CD4-positive, alpha-beta T cell treated with Interleukin-6 at 100 ng/mL for 8 hours (primary cell): ENCODE measurements at places on chromosomes 7 and 10.

DNA sequence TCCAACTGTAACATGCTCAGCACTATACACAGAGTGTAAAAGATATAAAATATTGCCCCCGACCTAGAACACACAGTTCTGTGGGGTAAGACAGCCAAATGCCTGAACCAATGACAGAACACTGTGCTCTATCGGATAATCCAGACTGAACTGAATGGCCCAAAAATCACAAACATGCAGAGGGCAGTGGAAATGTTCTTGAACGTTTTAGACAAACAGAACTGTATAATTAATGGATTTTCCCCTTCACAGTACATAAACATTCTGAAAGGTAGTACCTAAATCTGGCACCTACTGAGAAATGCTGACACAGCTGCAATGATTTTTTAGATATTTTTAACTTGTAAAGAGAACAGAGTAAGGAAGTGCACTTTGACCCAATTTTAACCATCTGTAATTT is 33.4 kb downstream of the PARD3 start:
- no peak for DNase-seq

GRCh38 chr7:22173685-22174573 is 183.0 kb downstream of the RAPGEF5 start:
- DNase-seq = no peak

DNA sequence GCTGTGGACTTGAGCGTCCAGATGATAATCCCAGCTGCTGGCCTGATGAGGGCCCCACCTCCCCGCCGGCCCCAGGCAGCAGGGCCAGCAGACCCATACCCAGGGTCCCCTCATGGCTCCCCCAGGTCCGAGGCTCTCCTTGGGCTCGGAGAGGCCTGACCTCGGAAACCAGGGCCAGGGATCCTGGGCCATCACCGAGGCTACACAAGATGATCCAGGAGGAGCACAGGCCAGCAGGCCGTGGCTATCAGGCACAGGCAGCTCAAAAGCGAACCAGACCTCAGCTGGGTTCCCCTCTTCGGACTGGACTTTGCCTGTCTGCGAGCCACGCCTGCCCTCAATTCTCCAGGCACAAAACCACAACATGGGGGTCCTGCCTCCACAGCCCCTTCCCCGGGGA is 17.4 kb downstream of the PDGFA start:
- no peak for DNase-seq

- no peak for DNase-seq
Measured at GRCh38 chr7:45699726-45700390, 125.7 kb downstream of the ADCY1 start.

DNA sequence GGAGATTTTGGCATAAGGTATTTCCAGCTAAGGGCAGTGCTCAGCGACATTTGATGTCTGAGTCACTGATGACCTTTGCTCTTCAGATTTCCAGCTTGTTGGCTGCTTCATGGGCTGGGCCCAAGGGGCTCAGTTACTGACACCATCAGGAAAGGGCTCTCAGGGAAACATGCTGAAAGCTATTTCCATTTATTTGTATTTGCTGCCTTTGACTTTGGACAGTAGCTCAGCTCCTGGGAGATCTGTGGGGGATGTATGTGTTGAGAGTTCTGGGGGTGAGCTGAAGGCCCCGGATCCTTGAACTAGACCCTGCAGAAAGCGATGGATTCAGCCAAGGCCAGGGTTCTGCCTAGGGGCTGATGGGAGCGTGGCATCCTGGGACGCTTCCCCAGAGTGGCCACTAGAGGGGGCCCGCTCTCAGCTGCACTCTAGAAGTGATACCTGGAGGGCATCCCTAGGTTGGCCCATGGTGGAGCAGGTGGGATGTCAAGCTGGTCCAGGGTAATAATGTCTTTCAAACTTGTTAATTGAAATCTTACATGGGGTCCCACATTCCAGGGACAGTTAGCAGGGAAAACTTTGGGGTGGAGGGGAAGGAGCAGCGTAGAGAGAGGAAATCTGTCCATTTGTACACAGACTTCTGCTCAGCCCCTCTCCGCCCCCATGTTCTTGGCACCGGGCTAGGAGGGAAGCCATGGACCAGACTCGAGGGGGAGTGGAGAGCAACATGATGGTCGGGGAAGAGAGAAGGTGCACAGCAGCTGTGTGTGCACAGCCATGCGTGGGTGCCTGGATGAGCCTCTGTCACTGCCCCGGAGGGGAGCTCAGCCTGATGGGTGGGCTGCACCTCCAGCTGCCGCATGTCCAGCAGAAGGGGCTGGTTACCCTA is 3.0 kb upstream of the BTBD16 start:
- DNase-seq = peak; percentile 31

DNA sequence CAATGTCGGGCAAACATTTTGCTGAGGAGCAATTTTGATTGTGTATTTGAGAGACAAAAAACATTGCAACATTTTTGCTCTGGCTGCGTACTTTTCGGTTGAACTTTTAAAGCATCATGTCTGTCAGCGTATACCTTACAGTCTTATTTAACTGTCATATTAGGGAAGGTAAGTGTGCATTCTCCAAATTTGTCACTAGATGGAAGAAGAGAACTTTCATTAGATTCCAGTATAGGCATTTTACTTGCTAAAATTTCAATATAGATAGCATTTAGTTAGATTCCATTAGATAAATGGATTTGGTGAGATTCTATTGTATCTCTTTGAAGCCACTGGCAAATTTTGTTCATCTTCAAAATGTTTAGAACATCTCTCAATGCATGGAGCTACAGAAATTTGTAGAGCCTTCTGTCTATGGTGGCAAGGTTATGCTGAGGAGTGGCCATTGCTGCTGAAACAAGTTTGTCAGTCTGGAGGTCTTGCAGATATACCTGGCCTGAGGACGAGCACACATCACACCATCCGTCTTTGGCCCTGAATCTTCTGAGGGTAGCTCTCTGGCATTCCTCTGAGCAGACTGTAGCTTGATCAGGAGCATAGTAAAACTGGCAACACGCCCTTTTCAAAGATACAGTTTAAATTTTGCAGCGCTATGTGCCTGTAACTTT is 437.5 kb upstream of the MBL2 start:
- DNase-seq = no peak

DNA sequence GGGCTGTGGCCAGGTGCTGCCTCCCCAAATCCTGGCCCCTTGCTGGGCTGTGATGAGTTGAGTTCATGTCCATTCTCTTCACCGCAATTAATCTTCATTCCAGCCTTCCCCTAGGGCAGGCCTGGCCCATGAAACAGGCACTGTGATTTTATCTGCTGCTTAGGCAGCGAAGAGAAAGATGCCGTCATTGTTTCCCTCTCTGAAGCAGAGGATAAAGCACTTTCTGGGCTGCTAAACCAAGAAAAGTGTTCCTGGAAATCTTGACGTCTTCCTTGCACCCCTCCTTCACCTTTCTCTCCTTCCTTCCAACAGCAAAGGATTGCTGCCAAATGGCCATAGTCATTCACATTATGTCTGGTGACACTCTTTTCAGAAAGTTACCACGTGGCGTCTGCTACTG is 265.9 kb downstream of the ZEB1 start:
- no peak for DNase-seq

- DNase-seq = no peak
Measured at GRCh38 chr10:62498271-62498670, 124.1 kb downstream of the ZNF365 start.

DNA sequence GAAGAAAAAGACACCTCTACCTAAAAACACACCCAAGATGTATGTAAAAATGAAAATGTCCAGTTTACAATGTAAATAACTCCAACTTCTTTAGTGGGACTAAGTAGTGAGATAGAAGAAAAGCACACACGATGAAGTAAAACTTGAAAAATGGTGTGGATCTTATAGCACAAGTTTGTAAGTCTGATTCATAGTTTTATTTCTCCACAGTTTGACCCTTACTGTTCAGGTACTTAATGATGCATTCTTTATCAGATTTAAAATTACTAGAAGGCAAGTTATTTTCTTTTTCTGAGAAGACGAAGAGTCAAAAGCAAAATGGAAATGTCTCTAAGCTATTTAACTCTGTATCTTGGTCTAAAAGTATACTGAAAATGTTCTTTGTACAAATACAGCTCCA is 6.1 kb downstream of the NAMPT start:
- no peak for DNase-seq

GRCh38 chr10:132113206-132113605 is 47.5 kb downstream of the JAKMIP3 start:
- DNase-seq = no peak

- no peak for DNase-seq
Measured at GRCh38 chr10:125064681-125065492, 95.5 kb downstream of the CTBP2 start.

- DNase-seq = no peak
Measured at GRCh38 chr7:504221-505111, 15.2 kb downstream of the PDGFA start.

DNA sequence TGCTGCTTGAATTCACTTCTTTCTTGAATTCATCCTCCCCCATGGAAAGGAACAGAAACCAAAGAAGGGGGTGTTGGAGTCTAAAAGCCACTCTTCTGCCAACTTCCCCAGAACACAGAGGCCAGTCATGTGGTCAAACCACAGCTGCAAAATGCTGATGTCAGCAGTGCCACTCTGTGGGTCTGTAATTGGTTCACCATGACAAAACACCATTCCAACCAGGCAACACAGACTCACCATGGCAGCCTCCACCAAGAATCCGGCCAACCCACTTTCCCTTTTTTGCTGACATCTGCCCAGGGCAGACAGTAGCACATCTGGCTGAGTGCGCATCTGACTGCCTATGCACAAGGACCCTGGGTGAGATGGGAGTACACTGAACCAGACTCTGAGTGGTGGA is 16.8 kb downstream of the OSBPL3 start:
- DNase-seq = no peak

GRCh38 chr7:101978683-101979082 is 161.3 kb downstream of the CUX1 start:
- DNase-seq = no peak

- DNase-seq = no peak
Measured at GRCh38 chr7:1234049-1234880, 1.6 kb downstream of the UNCX start.

GRCh38 chr7:155998766-155999630 is 186.7 kb upstream of the SHH start:
- no peak for DNase-seq

DNA sequence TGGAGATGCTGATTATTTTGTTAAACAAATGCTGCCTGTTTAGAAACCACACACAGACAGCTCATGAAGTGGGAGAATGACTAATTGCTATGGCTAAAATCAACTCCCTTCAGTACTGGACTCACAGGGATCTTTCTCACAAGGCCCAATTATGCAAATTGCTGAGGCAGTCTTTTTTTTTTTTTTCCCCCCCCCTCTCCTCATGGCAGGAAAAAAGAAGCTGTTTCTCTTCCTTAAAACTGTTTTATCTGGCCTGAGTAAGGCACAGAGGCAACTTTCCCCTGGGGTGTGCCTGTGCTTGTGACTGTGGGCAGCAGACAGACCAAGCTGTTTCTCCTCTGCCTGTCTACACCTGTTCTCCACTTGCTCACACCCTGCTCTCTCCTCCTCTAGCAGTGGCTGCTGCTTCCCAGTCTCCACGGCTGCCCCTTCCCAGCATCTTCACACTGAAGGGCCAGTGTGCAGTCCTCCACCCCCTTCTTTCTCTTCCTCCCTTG is 65.4 kb upstream of the STEAP1B start:
- DNase-seq = no peak

GRCh38 chr10:75076348-75076747 is 35.1 kb upstream of the SAMD8 start:
- DNase-seq = no peak

GRCh38 chr7:2499719-2500430 is 19.7 kb upstream of the LFNG start:
- DNase-seq = no peak

DNA sequence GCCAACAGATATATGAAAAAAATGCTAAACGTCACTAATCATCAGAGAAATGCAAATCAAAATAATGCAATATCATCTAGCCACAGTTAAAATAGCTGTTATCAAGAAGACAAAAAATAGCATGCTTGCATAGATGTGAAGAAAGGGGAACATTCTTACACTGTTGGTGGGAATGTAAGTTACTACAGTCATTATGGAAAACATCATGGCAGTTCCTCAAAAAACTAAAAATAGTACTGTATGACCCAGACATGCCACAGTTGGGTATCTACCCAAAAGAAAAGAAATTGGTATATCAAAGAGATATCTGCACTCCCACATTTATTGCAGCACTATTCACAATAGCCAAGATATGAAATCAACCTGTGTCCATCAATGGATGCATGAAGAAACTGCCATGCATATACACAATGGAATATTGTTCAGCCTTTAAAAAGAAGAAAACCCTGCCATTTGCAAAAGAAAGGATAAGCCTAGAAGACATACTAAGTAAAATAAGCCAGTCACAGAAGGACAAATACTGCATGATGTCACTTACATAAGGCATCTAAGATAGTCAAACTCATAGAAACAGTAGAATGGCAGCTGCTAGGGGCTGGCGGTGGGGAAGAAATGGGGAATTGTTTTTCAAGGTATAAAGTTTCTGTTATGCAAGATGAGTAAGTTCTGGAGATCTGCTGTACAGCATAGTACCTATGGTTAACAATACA is 107.0 kb downstream of the PTPN20 start:
- DNase-seq = no peak

- DNase-seq = no peak
Measured at GRCh38 chr7:106848851-106849442, 16.1 kb upstream of the PIK3CG start.

GRCh38 chr7:31699050-31699449 is 12.0 kb downstream of the PPP1R17 start:
- no peak for DNase-seq

DNA sequence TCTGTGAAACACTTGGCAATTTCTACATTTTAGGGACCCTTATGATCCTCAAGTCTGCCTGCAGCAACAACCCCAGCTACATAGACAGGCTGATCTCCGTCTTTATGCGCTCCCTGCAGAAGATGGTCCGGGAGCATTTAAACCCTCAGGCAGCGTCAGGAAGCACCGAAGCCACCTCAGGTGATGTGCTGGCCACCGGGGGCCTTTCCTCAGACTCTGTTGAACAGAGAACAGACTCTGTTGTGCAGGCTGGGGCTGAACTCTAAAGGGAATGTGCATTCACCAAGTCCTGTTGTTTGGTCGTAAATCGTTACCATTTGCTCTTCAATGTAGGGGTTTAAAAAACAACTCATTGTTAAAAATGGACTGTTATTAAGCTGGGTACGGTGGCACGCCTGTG is 86.3 kb downstream of the TRRAP start:
- DNase-seq = no peak

DNA sequence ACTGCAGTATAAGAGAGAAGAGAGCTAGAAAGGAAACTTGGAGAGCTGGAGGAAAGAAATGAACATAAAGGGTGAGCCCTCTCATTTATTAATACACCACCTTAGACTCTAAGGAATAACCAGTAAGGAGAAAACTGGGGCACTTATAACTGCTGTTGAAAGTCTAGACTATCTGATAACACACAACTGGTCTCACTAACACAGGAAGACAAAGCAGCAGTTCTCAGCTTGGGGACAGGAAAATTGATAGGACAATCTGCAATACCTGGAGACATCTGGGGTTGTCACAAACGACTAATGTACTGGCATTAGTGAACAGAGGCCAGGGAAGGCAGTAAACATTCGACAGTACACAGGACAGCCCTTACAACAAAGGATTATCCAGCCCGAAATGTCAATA is 6.8 kb downstream of the ELMO1 start:
- DNase-seq = no peak

- DNase-seq = no peak
Measured at GRCh38 chr10:14485986-14486385, 155.3 kb upstream of the FRMD4A start.
